ENCODE measurements at places on chromosomes 2 and 18. TPM values are rescaled to one million over a fixed set of nuclear protein-coding genes. Genes with fewer than 3 reads are reported as not detected.

GRCh38 chr2:219331560-219332213, 857 bp downstream of the RESP18 start:
- peak; percentile 64 for DNase-seq
- peak overlapping the region; percentile 68 for H3K4me3 ChIP-seq
- H3K27ac ChIP-seq = no peak overlapping the region
- H3K27me3 ChIP-seq = peaks cover 23% of the 10 kb centered on the region

- H3K27me3 ChIP-seq = no peaks in the 10 kb centered on the region
- DNase-seq = peak; percentile 45
- peak overlapping the region; percentile 76 for H3K4me3 ChIP-seq
- peaks cover 27% of the 10 kb centered on the region for H3K36me3 ChIP-seq
- H3K4me1 ChIP-seq = peaks cover 2% of the 10 kb centered on the region
Measured at GRCh38 chr2:171432969-171433762, 624 bp downstream of the METTL8 start.

IL37 gene
- 0.55 TPM for total RNA-seq

HAAO gene
- total RNA-seq = 5.3 TPM

DSC1 gene
- not detected for total RNA-seq

SLC23A3 gene
- total RNA-seq = 1.2 TPM

All from H9 (cell line).